BE2C (cell line): ENCODE measurements at places on chromosomes 4 and X.
A peak's percentile ranks its signal among the peaks of the same experiment; 100 is the strongest.

- DNase-seq: no peak
These were observed 202.4 kb downstream of the IDS start for GRCh38 chrX:149302705-149303104.

- no peak for DNase-seq
These were observed 55.7 kb upstream of the PPARGC1A start for GRCh38 chr4:23945451-23946017.

DNA sequence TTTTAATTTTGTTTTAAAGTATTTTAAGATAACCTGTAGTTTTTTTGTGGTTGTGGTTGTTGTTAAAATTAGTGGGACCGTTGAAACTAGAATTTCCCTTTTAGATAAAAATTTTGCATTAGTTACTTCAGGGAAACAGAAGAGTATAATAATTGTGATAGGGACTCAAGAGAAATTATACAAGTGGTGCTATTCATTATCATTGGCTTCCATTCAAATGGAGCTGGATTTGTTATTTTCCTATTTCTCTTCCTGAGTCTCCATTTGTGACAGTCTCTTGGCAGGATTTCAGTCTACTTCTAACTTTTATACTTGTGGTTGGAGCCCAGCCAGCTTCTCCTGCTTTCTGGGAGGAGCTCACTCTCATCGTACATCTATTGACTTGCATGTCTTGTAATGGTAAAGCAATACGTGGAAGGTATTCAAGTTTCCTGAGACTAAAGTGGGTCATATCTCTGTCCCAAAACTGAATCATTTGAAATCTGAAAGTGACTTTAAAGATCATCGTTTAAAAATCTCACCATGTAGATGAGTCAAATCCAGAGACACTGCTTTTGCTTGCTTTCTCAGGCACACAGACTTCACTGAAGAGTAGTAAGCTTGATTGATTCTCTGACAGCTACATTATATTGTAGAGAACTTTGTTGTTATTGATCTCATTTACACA lies 155.8 kb downstream of the RPA4 start:
- no peak for DNase-seq

DNA sequence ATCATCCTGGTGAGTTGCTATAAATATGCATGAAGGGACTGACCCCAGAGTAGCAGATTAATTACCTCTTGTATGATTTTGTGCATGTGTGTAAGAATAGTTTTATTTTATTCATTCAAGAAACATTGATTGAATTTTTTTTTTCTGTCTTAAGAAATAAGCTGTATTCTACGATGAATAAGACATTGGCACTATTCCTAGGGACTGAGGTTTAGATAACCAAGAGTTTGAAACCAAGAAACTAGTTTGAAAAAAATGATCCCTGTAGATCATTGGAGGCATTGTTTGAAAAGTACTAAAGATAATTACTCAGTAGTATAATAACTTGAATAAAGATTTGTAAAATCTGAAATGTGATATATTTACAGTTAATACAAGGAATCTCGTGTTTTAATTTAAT lies 1086.9 kb downstream of the PCDH7 start:
- DNase-seq: no peak

GRCh38 chrX:82362990-82363389 lies 1145.1 kb upstream of the POU3F4 start:
- DNase-seq: no peak

GRCh38 chr4:151117371-151117962 lies 18.0 kb downstream of the RPS3A start:
- peak; percentile 69 for DNase-seq

- DNase-seq: peak; percentile 46
These were observed 182.5 kb upstream of the NPY2R start for GRCh38 chr4:155025762-155026457.

- DNase-seq: no peak
These were observed 95.1 kb downstream of the IL15 start for GRCh38 chr4:141731481-141731880.

GRCh38 chr4:167885872-167886271 lies 206.5 kb upstream of the ANXA10 start:
- DNase-seq: no peak

DNA sequence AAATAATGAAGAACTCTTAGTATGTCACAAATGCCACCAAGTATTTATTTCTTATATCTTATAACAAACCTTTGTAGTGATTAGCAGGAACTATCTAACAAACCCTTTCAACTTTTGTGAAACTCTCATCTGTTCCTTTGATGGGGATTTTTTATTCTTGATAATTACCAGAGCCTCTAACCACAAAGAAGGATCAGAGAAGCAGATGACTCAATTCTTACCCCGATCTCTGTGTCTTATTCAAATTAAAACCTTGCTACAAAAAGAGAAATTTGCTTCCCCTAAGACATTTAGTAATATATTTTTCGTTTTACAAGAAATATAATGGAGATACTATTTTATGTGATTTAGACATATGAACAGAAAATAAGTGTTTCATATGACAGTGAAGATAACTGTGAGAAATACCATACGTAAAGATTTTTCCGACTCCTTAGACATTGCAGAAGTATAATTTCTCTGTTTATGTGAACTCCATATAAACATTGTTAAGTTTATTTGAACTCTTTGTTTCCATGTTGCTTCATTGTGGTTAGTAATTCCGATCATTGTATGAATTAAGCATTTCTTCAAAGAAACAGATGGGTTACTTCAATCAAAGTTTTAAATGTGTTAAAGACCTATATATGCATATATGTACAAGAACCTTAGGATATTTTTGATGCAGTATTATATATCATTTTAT lies 205.4 kb downstream of the CFAP299 start:
- DNase-seq: no peak

DNA sequence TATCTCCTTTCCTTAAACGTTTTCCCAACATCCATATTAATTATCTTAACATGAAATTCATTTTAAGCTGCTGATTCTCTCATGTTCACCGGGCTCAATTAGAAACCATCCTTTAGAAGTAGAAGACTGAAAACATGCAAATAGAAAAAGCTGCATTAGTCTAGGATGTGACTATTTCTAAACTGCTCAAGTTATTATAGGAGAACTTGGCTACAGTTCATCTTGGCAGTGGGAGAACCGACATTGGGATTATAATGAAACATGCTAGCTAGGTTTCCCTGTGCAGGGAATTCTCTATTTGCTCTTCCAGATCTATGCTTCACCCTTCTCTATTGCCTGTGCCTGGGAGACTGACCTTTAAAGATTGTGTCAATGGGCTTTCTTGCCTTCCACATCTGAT lies 151.0 kb upstream of the PPARGC1A start:
- DNase-seq: no peak

- no peak for DNase-seq
These were observed 7.0 kb upstream of the SYNPO2 start for GRCh38 chr4:118881512-118882146.

- DNase-seq: no peak
These were observed 19.8 kb upstream of the PPP1R2C start for GRCh38 chrX:42797651-42798269.

- DNase-seq: no peak
These were observed 58.7 kb upstream of the DHX15 start for GRCh38 chr4:24642981-24643547.

GRCh38 chr4:36281384-36282106 lies at the start of gene DTHD1:
DTHD1 (plus strand) TSS chr4:36281616; CDS start chr4:36281759, 143 bp downstream.
- DNase-seq: no peak

DNA sequence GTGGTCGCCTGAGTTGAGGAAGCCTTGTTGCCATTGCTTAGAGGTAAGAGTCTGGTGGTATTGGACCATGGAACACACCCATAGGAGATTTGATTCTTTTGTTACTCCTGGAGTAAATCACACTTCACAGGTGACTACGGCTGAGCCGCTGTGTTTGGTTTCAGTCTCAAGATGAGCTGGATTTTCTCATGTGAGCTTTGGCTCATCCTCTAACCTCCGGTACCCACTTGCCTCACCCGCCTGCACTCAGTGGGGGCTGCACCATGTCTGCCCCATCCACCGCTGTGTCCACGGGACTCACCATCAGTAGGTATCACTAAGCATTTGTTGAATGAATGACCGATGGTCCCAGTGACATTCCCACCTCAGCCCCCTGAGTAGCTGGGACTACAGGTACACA lies 52.7 kb downstream of the HTT-AS start:
- no peak for DNase-seq

DNA sequence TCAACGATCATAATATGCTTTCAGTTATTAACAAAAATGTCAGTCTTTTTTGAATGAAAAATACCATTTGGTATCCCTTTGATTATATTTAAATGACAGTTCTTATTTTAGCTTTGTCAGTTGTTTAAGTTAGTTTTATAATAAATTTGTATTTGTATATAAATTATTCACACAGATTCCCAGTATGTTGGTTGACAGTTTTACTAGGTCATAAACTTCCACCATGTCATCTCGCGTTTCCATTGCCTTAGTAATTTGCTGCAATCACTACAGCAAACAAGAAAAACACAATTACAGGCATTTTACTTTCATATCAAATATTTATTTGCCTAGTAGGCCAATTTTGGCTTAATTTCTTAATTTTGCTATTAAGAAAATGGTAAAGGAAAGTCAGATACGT lies 109.6 kb upstream of the ANK2 start:
- DNase-seq: no peak

DNA sequence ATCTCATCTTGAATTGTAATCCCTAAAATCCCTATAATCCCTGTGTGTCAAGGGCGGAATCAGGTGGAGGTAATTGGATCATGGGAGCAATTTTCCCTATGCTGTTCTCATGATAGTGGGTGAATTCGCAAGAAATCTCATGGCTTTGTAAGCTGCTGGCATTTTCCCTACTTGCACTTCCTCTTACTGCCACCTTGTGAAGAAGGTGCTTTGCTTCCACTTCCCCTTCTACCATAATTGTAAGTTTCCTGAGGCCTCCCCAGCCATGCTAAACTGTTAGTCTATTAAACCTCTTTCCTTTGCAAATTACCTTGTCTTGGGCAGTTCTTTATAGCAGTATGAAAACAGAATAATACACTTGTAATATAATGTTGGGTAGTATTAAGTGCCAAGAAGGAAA lies 1087.4 kb upstream of the SLIT2 start:
- no peak for DNase-seq

- DNase-seq: no peak
These were observed 3.5 kb downstream of the TMSB4X start for GRCh38 chrX:12978205-12979025.

- no peak for DNase-seq
These were observed 136.8 kb downstream of the PLS3 start for GRCh38 chrX:115697806-115698205.

GRCh38 chrX:112851806-112852205 lies 11.2 kb upstream of the AMOT start:
- no peak for DNase-seq
